NCI-H345 (cell line): ENCODE measurements at places on chromosomes 11 and 22.
A peak's percentile ranks its signal among the peaks of the same experiment; 100 is the strongest.

- no peak for DNase-seq
These were observed 46.4 kb downstream of the CD82 start for GRCh38 chr11:44611687-44612434.

- no peak for DNase-seq
These were observed 52.2 kb upstream of the CARS1 start for GRCh38 chr11:3109434-3109833.

- peak; percentile 63 for DNase-seq
These were observed 36.6 kb downstream of the ST3GAL4 start for GRCh38 chr11:126391970-126392632.

GRCh38 chr22:36486619-36487384 is 5.4 kb upstream of the TXN2 start:
- DNase-seq: no peak

DNA sequence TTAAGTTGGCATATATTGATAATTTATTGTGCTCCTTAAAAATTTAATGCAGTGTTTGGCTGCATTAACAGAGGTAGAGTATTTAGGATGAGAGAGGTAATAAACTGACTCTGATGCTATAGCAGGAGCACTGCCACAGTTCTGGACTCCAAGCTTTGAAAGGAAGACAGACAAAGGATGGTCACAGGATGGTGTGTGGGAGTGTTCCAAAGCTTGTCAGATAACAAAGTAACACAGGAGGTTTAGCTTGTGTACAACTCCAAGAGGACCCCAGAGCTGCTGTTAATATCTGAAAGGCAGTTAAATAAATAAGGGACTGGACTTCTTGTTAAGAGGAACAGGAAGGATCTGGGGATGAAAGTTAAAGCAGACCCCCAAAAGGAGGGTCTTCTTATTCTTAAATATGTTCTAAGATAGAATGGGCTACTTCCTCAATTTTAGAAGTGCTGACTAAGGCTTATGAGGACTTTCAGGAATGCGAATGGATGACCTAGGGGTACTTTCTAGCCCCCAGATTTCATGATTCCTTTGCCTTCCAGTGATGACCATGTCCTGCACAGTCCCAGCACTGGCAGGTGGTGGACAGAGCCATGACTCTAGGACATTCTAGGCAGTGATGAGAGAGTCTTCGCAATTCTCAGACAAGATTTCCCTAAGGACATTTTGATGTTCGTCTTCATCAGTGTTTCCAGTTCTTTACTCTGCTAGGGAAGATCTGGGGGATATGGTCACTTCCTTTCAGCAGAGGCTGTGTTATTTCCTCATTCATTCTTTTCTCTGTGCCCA is 149.1 kb upstream of the RASSF10 start:
- DNase-seq: no peak

- no peak for DNase-seq
These were observed 6.8 kb downstream of the SELENOO start for GRCh38 chr22:50207383-50208140.

- no peak for DNase-seq
These were observed 8.8 kb upstream of the PRG2 start for GRCh38 chr11:57399221-57399620.

DNA sequence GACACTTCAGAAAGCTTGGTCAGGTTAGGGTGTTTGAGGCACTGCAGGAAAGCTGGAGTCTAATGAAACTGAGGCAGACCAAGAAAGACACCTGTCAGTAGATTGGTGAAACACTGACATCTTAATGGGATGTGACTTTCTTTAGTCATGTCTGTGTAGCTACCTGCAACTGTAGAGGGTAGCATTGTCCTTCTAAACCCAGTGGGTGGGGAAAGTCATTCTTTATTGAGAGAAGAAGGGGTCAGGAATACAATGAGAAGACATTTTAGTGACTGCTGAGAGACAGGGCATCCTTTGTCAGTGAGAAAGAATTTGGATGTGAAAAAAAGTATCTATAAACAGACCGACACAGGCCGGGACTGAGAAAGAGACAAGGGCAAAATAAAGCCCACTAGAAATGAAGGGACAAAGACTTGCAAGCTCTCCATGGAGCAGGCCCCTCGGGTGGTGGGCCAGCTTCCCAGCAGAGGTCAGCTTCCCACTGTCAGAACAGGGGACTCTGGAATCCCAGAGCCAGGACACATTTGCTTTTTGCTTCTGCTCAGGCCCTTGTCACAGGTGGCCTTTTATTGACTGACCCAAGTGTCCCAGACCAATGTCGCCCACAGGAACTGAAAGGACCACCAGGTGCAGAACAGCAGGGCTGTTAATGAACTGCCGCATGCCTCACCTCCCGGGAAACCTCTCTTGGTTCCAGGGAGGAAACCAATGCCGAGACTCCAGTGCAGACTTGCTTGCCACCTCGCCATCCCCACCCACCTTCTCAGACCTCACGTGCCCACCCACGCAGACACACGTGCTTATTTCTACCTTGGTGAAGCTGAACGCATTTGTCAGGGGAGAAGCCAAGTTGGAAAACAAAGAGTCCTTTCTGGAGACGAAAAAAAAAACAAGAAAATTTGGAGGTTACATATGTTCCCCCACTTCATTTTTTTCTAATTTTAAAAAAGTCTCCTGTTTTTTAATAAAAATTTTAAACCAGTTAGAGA is 212.8 kb downstream of the TENM4 start:
- DNase-seq: no peak

- no peak for DNase-seq
These were observed 94.7 kb upstream of the RASSF10 start for GRCh38 chr11:12914400-12914912.

GRCh38 chr11:40328890-40329614 is 1130.4 kb downstream of the LRRC4C start:
- peak; percentile 26 for DNase-seq

- DNase-seq: no peak
These were observed 14.4 kb downstream of the OVCH2 start for GRCh38 chr11:7691759-7692350.

DNA sequence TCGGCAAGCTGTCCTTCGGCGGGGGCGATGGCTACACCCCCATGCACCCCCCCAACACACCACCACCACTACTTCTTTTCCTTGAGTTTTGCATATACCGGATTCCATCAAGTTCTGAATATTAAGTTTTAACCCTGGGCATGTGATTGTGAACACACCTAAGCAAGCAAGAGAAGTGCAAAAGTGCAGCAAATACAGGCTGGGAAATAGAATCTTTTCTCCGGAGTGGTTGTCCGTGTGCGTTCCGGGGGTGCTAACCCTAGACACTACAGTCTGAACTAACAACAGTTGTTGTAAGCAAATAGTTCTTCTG is 574 bp downstream of the PRSS23 start:
- no peak for DNase-seq

DNA sequence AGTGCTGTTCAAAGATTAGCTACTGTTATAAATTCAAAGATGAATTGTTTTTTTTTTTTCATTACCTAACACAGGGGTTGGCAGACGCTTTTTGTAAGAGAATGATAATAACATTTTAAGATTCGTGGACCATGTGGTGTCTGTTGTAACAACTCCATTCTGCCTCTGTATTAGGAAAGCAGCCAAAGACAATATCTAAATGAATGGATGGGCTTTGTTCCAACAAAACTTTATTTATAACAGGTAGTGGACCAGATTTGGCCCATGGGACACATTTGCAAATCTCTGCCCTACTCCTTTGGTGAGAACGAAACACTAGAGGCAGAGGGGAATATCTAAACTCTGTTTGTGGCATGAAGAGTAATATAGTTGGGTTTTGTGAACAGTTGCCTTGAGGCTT is 83.6 kb upstream of the BLID start:
- no peak for DNase-seq

DNA sequence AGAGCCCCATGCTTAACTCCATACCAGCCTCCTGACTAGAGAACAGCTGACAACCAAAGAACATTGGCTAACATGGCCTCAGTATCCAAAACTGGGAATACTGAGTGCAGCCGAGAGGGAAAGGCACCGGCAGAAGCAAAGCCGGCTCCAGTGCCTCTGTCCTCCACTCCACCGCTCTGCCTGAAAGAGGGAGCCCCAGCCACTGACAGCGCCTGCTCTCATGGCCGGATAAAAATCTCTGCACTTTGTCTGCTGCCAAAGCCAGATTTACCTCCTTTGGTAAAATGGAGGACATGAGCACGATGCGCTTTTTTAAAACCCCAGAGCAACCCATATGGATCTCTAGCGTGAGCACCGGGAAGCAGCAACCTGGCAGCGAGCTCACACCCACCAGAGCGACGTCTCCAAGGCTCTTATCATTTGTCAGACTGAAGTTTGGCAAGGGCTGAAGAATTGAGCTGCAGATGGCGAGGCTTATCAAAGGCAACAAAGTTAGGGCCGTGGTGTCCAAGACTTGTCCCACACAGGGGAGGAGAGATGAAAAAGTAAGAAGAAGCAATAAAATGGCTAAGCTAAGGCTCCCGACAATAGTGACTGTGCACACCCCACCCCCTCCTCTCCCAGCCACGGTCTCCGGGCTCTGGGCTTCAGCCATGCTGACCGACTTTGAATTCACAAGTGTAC is 71.4 kb downstream of the EFCAB6 start:
- DNase-seq: no peak

GRCh38 chr11:19985111-19985510 is 175.2 kb downstream of the DBX1 start:
- DNase-seq: no peak

DNA sequence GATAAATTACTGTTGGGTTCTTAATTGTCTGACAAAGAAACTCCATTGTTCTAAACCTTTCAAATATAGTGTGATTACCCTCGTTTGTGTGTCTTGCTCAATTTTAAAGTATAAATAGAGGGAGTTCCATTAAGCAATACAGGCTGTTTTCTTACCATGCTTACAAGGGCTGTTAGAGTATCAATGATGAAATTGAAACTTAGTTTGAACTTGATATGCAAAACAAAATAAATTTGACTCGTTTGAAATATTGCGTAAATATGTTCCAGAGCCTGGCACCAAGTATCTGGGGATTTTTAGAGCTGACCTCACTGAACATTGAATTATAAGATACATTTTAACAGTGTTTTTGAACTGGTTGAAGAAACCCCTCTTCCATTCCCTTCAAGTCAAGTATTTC is 31.7 kb downstream of the TEAD1 start:
- no peak for DNase-seq
